ENCODE measurements at places on chromosomes 2 and 18.

- DNase-seq = no peak
Measured at GRCh38 chr2:206881708-206882410, 57.5 kb upstream of the CPO start.

DNA sequence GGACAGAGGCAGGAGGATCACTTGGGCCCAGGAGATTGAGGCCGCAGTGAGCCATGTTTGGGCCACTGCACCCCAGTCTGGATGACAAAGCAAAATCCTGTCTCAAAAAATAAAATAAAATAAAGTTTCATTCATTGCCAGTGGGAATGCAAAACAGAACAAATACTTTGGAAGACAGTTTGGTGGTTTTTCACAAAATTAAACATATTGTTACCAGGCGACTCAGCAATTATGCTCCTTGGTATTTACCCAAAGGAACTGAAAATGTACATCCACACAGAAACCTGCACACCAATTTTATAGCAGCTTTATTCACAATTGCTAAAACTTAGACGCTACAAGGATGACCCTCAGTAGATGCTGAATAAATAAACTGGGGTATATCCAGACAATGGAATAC is 35.8 kb downstream of the FOSL2 start:
- no peak for DNase-seq

- no peak for DNase-seq
Measured at GRCh38 chr2:229159405-229159804, 111.7 kb downstream of the PID1 start.

GRCh38 chr2:24521975-24522639 is 31.1 kb downstream of the NCOA1 start:
- DNase-seq = no peak

DNA sequence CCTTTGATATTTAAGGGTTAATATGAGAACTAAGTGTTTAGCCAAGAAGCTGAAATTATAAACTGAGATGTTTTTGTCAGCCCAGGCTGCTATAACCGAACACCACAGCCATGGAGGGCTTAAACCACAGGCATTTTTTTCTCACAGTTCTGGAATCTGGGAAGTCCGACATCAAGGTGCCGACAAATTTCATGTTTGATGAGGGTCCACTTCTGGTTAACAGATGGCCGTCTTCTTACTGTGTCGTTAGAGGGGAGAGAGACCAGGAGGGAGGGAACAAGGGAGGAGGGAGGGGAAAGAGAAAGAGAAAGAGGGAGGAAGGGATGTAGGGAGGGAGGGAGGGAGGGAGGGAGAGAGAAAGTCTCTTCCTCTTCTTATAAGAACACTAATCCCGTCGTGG is 6.5 kb upstream of the CNDP2 start:
- DNase-seq = no peak

DNA sequence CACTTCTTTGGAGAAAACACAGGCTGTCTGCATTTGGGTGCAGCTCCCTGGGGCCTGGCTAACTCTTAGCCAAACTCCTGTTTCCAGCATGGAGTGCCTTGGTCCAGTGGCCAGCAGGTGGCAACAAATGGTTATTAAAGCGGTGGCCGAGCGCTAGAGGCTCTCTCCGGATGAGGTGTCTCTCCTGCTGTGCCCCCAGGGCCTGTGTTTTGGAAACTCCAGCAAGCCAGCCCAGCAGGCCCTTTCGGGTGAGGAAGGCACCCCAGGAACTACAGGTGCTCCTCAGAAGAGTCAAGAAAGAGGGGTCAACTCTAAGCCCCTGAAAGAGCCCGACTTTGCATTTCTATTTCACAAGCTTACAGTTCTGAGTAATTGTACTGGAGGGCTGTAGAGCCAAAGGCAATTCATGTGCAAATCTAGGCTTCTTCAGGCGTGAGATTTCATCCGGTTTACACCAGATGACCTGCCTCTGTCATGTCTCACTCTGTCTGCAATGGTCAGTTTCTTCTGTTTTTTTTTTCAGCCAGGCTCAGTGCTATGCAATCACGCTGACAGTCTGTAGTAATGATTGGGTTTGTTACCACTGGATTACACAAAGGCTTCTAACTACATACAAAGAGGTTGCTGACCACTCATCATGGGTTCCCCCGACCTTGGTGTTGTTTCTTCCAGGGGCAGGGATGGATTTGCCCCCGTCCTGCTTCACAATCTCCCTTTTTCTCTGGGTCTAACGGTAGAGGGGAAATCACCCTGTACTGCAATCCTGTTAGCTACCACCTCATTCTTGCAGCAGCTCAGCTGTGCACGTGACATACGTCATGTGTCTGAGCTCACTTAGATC is 7.6 kb upstream of the CHRNA1 start:
- no peak for DNase-seq

DNA sequence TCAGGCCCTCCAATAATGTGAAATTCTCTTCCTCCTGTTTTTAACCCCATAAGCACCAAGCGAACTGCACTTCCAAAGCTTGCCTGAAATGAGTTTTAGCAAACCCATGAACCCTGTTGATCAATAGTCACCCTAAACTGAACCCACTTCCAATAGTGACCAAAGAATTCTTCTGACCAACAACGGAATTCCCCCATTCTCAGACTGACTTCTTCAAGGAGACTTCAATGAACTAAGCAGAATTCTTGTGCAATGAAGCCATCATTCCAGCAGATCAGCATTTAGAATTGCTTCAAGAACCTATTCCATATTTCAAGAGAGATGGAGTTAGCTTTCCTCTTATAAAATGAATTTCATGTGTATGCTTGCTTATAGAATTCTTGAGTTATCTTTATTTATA is 176.9 kb upstream of the FN1 start:
- DNase-seq = no peak

DNA sequence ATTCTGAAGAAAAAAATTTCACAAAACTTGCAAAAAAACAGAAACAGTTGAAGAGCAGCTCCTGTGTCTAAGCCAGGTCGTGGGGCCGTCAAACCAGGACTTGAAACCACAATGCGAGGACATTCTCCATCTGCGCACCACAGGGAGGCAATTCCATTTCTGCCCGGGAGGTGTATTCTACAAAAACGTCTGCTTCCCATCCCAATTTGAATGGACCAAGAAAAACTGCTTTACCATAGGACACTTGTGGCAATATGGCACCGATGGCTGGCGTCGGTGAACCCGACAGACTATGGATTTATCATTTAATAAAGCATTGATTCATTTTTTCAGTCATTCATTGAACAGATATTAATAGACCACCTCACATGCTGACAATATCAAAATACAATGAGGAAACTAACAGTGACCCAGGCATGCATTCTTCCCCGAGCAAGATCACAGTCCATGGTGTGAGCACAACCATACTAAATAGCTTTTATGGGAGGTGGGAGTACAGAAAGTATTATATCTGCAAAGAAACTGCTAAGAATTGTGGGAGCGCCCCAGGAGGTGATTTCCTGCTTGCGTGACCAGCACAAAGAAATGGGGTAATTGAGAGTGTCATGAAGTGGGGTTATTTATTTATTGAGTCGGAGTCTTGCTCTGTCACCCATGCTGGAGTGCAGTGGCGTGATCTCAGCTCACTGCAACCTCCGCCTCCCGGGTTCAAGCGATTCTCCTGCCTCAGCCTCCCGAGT is 10.5 kb upstream of the ZAP70 start:
- DNase-seq = no peak

- DNase-seq = no peak
Measured at GRCh38 chr18:74064510-74064909, 83.1 kb downstream of the FBXO15 start.

DNA sequence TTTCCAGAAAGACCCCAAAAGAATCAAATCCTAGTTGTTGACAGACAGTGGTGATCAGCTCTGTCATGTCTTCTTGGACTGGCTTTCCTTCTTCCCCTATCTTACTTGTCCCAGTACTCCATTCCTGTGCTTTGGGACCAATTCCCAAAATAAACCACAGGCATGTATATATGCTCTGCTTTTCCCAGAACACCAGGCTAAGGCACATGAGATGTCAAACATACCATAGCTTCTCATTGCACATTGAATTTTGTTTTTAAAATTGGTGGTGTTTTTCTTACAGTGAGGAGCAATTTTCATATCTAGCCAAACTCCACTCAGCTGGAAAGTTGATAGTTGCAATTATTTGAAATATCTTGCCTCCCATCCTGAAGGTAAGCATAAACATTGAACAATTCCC is 88.9 kb upstream of the RGPD4 start:
- no peak for DNase-seq

Data from activated T-cell treated with anti-CD3 and anti-CD28 coated beads for 4 hours (primary cell).